ENCODE measurements at places on chromosomes 13 and 19.

- no peak for DNase-seq
Observed at GRCh38 chr13:41765813-41766212, 195.1 kb downstream of the VWA8 start.

DNA sequence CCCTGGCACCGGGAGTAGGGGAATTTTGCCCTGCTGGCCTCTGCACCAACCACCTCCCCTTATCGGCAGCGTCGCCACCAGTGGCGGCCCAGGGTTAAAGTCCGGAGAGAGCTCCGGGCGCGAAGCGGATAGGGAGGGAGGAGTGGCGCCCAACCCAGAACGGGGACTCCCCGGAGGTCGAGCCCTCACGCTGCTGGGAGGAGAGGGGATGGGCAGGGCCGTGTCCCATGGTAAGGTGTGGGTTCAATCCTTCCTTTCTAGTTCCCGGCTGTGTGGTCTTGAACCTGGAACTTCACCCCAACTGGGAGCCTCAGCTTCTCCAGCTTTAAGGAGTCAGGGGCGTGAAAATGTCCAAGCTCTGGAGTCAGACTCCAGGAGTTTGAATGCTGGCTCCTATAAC is 23.3 kb upstream of the BCL3 start:
- no peak for DNase-seq

DNA sequence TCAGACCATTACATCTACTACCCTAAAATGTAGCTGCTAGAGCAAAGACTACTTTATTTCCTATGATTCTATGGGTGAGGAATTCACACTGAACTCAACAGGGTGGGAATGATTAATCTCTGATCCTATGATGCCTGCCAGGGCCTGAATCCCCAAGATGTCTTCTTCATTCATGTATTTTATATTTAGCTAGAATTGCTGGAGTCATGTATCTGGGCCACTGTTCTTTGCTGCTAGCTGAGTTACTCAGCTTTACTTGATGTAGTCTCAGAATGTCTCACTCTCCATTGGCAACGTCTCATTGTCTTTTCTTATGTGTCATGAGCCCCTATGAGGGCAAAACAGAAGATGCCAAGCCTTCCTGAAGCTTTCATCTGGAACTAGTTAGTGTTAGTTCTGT is 21.1 kb downstream of the ZNF582 start:
- no peak for DNase-seq

DNA sequence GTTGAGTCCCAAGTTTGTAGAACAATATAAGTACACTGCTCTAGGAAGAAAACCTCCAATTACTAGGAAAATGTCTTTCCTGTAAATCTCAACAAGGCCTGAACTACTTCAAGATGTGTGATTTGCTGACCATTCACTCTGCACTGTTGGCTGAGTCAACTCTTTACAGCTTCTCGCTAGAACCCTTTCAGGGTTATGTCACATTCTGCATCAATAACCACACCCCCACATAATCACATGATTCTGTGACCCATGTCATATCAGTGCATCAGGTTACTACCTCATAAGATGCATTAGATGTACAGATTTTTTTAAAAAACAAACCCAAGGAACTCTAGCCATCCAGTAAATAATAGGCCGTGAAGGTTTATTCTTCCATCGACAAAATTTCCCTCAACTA is 16.1 kb upstream of the DCLK1 start:
- no peak for DNase-seq

GRCh38 chr19:47514151-47514868 is 553 bp downstream of the NAPA start:
- peak; percentile 12 for DNase-seq

GRCh38 chr19:10226376-10227025 is 4.6 kb downstream of the S1PR2 start:
- DNase-seq: no peak

DNA sequence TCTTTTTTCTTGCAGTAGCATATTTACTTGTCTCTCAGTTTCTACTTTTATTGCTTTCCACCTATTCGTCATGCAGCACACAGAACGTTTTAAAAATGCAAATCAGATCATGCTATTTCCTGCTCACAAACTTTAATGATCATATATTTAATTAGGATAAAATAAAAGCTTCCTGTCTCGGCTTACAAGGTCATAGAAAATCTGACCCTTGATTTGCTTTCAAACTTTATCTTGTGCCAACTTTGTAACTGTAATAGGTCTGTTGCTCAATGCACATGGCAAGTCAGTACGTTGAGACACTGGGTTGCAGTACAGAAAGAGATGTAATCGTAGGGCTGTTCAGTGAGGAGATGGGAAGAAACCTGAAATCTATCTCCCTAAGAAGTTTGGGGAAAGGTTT is 95.6 kb upstream of the CSNK1A1L start:
- DNase-seq: no peak

DNA sequence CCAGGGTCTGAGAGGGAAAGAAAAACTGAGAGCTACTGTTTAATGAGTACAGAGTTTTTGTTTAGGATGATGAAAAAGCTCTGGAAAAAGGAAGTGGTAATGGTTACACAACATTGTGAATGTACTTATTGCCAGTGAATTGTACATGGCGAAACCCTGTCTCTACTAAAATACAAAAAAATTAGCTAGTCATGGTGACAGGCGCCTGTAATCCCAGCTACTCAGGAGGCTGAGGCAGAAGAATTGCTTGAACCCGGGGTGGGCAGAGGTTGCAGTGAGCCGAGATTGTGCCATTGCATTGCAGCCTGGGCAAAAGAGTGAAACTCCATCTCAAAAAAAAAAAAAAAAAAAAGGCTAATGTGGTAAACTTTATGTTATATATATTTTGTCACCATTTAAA is 96.3 kb downstream of the VWA8 start:
- no peak for DNase-seq

DNA sequence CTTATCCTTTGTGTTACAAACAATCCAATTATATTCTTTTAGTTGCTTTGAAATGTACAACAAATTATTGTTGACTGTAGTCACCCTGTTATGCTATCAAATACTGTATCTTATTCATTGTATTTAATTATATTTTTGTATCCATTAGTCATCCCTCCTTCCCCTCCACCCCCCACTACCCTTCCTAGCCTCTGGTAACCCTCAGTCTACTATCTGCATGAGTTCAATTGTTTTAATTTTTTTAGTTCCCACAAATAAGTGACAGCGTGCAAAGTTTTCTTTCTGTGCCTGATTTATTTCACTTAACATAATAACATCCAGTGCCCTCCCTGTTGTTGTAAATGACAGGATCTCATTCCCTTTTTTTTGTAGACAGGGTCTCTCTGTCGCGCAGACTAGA is 4.5 kb downstream of the SAE1 start:
- no peak for DNase-seq

DNA sequence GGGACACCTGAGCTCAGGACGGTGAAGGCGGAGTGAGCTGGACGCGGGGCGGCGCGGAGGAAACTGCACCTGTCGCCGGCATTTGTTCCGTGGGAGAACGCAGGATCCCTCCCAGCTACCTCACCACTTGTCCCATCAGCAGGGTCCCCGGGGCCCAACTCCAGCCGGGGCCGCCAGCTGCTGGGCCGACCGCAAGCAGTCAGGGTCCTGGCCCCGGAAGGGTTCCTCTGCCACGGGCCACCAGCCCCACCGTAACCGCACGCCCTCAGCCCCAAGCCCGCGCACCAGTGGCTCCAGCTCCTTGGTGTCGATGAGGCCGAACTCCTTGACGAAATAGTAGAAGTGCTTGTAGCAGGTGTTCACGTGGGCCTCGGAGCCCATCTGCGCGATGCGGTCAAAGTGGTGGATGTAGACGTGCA is 19.6 kb downstream of the MOB3A start:
- DNase-seq: no peak

Measured in T follicular helper cell (primary cell).